ENCODE measurements at places on chromosomes 1 and 21.

DNA sequence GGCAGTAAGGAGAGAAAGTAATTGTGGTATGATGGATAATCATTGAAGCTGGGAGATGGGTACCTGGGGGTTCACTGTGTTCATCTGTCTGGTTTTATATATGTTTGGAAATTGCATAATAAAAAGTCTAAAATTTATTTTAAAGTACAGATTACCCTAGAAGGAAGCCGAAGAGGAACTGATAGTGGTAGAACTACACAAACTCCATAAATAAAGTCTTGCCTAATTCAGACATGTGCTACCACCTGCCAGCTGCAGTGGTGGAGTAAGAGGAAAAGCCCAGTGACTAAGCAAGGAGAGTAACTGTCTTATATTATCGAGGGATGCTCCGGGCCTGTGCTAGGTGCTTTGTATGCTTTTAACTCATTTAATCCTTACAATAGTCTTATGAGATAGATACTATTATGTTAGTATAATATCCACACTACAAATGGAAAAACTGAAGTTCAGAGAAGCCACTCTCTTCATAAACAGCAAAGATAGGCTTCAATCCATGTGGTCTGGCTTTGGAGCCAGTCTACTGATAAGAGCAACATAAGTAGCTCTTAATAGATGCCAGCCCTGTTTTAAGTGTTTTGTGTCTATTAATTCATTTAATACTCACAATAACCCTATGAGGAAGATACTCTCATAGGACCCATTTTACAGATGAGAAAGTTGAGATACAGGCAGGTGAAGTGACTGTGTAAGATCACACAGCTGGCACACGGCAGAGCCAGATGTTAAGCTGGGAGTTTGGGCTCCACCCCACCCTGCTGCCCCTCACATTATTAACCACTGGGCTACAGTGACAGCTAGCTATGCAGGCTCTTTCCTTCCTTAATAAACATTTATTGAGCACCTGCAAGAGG, 56.8 kb upstream of the HNRNPU start:
- no peak for DNase-seq

- DNase-seq = no peak
Measured at GRCh38 chr1:116842654-116843053, 67.1 kb upstream of the PTGFRN start.

- DNase-seq = no peak
Measured at GRCh38 chr1:163844459-163844858, 522.7 kb downstream of the NUF2 start.

DNA sequence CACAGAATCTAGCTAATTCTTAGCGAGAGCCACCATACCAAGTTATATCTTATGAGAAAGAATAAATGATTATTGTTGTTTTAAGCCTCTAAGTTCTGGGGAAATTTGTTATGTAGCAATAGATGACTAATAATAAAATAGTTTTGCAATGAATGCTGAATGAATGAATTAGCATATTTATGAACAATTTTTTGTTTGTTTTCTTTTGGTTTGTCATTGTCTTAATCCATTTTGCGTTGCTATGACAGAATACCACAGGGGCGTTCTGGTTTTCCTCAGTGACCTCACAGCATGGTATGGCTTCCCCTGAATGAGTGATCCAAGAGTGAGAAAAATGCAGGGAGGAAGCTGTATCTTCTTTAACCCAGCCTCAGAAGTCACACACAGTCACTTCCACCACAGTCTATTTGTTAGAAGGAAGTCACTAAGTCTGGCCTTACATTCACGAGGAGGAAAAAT, 53.8 kb upstream of the HPDL start:
- no peak for DNase-seq

GRCh38 chr1:54096227-54096876, 42.9 kb downstream of the TCEANC2 start:
- no peak for DNase-seq

- no peak for DNase-seq
Measured at GRCh38 chr1:81314513-81315233, 486.1 kb upstream of the ADGRL2 start.

DNA sequence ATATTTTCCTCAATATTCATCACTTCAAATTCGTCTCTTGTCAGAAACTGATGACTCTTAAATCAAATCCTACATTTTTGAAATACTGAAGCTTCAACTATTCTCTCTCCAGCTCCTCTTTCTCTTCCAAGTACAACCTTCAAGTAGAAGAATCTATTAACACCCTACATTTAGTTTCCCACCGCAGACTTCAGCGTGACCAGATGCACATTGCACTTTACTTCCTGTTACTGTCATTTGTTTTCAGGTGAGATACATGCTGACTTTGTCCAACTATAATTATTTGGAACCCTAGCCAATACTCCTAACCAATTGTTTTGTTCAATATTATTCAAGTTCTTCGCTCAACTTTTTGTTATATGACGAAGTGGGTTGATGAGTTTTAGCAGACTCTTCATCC, 116.0 kb downstream of the MRPL39 start:
- no peak for DNase-seq

GRCh38 chr1:246532519-246532918, 25.4 kb upstream of the SMYD3 start:
- no peak for DNase-seq

DNA sequence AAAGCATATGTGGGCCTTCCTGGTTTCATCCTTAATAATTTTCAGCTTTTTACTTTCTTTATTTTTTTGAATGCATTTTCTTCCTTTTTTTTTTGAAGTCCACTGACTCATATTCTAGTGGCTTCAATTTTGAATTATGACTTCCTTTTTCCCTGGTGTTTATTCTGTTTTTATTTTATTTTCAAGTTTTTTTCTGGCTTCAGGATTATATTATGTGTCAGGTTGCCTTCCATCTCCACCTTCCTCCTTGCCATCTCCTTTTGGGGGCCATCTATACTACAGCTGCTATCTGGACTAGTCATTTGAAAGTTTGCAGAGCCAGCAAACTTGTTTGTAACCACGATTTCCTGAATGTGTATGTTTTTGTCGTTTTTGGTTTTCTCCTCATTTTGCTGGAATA, 117.6 kb downstream of the LEPR start:
- DNase-seq = no peak

- no peak for DNase-seq
Measured at GRCh38 chr1:91766883-91767282, 119.1 kb downstream of the TGFBR3 start.

- DNase-seq = no peak
Measured at GRCh38 chr21:22346576-22346975, 1348.4 kb downstream of the NCAM2 start.

- no peak for DNase-seq
Measured at GRCh38 chr1:57229076-57229475, 194.8 kb downstream of the DAB1 start.

DNA sequence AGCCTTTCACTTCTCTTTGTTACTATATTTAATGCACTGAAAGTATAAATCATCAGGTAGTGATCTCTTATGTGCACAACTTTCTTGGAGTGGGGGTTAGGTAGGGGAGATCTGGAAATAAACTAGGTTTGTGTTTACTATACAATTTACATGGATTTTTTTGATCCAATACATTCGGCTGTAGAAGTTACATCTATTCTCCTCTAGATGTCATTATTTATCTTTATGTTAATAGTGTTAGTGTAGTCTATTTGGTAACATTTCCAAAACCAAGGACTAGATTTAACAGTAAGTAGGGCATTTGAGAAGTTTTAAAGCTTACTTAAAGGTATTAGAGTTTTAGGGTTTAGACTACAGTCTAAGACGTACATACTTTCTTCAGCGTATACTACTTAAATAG, 5.4 kb downstream of the VPS45 start:
- peak; percentile 10 for DNase-seq

DNA sequence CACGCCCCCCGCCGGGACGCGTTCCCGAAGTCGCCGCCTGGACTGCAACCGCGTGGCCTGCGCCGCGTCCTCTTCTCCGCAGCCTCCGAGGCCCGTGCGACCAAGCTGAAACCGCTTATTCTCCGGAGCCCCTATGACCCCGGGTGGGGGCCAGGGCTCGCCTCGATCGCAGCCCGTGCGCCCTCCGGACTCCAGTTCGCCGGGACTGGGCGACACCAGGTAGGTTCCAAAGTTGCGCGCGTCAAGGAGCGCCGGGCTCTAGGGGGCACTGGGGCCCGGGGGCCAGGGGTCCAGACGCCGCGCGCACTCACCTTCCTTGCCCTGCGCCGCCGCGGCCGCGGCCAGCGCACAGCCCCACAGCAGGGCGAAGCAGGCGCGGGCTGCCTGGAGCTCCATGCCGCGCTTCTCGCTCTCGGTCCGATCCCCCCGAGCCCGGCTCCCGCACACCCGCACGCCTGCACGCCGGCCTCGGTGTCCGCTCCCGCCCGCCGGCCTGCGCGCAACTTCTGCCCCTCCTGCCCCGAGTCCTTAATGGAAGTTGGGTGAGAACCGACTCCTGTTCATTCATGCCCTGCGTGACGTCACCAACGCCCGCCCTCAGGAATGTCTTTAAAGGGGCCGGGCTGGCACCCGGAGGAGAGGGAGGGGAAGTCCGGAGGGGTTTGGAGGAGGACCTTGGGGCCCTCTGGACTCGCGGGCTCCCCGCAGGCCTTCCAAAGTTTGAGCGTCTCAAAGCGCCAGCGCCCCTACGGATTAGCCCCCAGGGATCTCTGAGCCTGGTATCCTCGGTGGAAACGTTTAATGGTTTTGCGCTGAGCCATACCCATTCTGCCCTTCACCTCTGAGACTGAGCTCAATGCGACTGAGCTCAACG, at the start of gene EPHA2:
EPHA2 (minus strand) TSS at position 533 of the 874 bp plus-strand sequence; CDS start at position 396, 137 bp downstream.
- no peak for DNase-seq

DNA sequence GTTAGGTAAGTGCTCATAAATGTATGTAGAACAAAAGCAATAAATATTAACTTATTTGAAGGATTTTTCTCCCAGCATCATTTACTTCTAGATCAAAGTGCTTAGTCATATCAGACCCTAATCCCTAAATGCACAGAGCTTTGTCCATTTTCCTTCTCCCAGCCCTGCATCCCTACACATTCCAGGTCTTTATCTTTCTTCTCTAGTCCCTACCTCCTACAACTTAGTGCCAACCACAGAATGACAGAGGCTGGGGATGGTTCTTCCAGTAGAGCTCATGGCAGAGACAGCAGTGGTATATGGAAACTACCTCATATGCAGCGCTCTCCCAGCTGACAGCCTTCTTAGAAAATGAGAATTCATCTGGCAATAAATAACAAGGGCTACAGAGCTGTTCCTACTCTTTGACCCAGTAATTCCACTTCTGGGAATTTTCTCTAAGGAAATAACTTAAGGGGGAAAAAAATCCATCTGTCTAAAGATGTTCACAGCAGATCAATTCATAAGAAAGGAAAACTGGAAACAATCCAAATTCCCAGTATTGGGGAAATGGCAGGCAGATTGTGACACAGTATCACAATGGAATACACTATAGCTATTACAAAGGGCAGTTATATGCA, 62.9 kb upstream of the ROR1 start:
- no peak for DNase-seq

GRCh38 chr21:43193088-43193650, 24.4 kb downstream of the CRYAA start:
- no peak for DNase-seq

DNA sequence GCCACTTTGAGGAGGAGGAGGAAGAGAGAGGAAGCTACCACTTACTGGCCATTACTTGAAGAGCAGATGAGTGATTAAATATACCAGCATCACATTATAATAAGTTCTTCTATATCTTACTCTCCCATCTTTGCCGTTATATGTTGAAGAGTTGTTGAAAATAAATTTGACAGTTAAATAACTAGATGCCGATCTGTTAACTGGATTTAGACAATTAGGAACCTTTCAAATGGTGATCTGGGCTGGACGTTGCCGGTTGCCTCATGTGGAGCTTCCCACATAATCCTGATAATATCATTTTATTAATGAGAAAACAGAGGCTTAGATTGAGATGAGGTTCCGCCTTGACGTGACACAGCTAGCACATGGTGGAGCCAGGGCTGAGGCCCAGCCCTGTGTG, 147.0 kb downstream of the SDCCAG8 start:
- no peak for DNase-seq

Measured in NCI-H2081 treated with DMSO at 0.1 percent for 48 hours (cell line).